ENCODE measurements at places on chromosomes 7 and 10. TPM values are rescaled to one million over a fixed set of nuclear protein-coding genes. Genes with fewer than 3 reads are reported as not detected.

DNA sequence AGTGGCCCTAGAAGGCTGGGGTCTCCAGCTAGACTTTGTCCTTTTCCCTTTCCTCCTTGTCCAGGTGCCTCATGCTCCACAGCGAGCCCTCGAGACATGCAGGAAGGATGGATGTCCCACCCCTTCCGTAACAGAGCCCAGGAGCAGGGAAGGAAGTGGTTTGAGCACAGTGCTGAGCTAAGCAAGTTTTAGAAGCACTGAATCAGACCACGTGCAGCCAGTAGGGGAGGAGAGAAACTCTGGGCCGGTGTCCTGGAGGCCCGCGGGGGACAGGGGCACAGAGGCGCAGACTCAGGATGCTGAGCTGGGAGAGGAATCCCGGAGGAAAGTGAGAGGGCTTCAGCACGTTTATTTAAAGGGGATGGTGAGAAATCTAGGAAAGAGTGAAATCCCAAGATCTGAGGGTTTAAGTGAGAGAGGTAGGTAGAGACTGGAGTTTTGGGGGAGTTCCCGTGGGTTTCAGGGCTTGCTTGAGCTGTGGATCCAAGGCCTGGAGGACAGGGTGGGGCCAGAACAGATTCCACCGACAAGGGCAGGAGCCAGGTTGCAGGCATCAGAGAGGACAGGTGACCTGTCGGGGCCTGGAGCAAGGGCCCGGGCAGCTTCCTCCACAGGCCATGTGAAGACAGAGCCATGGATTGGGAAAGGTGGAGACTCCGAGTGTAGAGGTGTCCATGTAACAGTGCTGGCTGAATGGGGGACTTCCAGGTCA lies 4.4 kb upstream of the IRF5 start:
- peak; percentile 44 for DNase-seq

DNA sequence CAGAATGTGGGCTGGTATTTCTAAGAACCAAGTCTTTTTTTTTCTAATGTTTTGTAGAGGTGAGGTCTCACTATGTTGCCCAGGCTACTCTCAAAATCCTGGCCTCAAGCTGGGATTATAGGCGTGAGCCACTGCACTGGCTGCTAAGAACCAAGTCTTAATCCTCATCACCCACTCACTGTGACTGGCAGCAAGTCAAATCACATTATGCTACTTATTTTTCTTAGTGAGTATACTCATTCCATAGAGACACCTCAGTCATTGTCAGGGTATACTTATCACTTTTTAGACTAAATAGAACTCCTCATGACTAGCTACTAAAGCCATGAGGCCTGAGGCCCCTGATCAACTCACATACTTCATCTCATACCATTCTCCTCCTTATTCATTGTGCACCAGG lies 116.1 kb downstream of the STRA8 start:
- no peak for DNase-seq

- DNase-seq, result no peak
Measured at GRCh38 chr10:48478469-48478868, 126.4 kb downstream of the ARHGAP22 start.

DNA sequence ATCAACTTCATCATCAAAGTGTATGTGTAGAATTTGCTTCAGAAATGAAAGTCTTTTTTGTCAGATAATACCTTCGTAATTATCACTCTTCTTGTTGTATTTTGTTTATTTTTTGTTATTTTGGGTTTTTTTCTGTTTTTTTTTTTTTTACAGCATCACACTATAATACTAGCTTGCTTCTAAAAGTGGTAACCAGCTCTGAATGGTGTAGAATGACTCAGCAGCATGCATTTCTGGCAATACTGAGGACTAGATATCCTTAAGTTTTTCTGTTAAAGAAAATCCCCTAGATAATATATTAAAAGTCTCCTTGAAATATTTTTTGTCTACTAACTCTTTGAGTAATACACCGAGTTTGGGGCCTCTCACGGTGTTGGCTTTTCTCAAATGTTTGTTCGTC lies 109.1 kb downstream of the LMBR1 start:
- DNase-seq, result no peak

ATG9B gene
- total RNA-seq, result 1.2 TPM

GRCh38 chr7:26684447-26684846 lies 179.9 kb downstream of the SKAP2 start:
- no peak for DNase-seq

- DNase-seq, result no peak
Measured at GRCh38 chr10:44053391-44053790, 331.5 kb downstream of the CXCL12 start.

DNA sequence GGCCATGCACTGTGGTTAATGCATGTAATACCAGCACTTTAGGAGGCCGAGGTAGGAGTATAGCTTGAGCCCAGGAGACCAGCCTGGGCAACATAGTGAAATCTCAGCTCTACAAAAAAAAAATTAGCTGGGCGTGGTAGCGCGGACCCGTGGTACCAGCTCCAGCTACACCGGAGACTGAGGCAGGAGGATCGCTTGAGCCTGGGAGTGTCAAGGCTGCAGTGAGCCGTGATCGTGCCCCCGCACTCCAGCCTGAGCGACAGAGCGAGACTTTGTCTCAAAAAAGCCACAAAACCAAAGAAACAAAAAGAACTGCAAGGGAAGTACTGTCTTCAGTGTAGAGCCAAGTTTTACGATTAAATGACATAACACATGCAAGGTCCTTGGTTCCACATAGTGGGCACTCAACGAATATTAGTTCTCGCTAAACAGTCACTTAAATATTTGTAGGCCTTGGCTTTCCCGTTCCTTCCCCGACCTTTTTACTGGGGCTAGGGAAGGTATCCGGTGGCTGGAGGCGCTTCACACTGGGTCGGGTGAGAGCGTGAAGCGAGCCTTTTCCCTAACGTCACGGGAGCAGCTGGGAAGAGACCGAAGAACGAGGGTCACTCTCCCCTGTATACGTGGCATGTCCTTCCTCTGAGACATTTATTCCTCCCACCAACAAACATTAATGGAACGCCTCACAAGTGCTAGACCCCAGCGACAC lies 993 bp upstream of the SND1 start:
- no peak for DNase-seq

GAD2 gene
- not detected for total RNA-seq

DNA sequence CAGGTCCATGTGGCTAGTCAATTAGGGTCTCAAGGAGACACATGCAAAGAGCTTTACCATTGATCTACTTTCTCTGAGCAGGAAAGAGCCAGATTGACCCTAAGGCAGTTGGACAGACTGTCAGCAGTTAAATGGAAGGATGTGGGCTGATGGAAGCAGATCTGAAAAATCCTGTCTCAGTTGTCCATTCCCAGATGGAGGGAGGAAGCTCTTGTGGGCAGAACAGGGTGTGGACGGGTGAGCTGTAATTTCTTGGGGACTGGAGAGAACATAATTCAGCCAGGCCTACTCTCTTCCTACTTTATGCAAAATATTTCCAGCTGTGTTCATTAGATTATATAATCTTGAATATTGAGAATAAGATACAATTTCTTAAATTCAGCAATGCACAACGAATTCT lies 163.6 kb downstream of the GNAT3 start:
- no peak for DNase-seq

DNA sequence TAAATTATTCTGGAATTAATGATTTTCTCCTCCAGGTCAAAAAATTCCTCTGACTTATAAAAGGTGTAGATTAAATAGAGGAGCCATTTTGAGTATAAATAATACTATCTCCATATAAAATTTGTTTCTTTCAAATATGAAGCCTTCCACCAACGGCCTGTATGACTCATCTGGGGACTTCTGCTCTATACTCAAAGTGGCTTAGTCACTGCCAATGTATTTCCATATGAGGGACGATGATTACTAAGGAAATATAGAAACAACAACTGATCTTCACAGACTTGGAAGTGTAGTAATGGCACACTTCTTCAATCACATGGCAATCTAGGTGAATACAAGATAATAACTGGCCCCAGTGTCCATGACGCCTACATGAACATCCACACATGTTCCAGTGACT lies 335.6 kb upstream of the HGF start:
- no peak for DNase-seq

RTKN2 gene
- 0.26 TPM for total RNA-seq

DNA sequence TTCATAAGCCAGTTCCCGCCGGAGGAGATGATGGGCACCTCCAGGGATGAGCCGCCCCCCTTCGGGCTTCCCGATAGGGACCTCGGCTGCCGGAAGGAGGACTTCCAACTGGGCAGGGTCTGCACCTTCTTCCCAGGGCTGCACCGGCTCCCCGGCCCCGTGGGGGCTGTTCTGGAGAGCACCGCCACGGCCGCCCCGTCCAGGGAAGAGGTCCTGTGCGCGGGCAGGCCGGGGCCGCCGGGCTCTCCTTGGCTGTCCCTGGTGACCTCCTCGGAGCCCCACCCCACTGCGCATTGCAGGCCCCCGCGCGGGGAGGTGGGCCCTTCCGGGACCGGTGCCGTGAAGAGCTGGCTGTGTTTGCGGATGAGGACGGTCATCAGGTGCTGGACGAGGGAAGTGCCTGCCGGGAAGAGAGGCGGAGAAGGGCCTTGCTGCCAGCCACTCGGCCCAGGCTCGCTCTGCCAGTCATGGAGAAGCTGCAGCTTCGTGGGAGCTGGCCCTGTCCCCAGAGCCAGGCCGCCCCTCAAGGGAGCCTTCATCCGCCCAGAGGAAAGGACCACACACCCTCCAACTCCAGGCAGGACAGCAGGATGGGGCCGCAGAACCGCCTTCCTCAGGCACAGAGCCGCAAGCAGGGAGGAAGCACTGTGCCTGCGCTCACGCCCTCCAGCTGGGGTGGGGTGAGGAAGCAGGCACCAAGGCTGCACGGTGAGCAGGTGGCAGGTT lies 144.4 kb downstream of the MAPK8 start:
- DNase-seq, result no peak

AMZ1 gene
- total RNA-seq, result 0.35 TPM

LBX1 gene
- not detected for total RNA-seq

BUD23 gene
- 57.6 TPM for total RNA-seq

SCIN gene
- total RNA-seq, result 10.6 TPM

DNA sequence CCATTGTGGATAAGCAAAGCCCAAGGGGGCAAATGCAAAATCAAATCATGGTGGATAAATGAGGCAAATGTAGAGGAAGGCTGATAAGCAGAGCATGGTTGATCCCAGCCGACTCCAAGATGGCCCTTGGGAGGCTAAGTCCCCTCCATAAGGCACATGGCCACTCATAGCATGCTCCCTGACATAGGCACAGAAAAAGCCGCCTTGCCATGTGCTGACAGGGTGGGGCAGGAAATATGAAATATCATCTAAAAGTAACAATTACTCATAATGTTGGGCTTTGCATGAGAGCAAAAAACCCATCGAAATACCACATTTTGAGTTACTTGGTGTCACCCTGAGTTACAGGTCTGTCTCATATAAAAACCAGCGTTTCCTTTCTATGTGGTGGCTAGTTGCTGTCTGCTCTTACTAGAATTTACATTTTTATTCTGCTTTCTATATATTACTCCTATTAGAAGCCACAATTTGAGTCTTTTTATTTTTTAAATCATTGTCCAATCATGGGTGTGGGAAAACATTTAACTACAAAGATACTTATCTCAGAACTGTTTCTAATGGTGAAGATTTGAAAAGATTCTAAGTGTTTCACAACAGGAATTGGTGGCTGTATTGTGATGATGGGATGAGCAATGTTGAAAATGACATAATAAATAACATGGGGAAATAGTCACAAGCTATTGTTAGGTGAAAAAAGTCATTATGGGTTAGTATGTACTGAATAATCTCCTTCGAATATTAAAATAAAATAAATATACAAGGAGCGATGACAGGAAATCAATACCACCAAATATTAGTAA lies 102.7 kb downstream of the CUBN start:
- DNase-seq, result no peak

DNA sequence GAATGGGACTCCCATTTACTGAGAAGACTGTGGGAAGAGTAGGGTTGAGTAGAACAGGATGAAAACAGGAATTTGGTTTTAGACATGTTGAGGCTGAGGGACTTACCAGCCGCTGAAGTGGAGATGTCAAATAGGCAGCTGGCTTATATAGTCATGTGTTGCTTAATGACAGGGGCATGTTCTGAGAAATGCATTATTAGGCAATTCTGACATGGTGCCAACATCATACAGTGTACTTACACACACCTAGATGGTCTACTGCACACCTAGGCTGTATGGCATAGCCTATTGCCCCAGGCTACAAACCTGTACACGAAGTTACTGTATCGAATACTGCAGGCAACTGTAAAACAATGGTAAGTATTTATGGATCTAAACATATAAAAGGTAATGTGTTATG lies 17.5 kb downstream of the ARL3 start:
- DNase-seq, result no peak

AMPH gene
- total RNA-seq, result 4.9 TPM

GRCh38 chr7:134842886-134843430 lies 63.5 kb downstream of the CALD1 start:
- no peak for DNase-seq

VGF gene
- 0.29 TPM for total RNA-seq

DNA sequence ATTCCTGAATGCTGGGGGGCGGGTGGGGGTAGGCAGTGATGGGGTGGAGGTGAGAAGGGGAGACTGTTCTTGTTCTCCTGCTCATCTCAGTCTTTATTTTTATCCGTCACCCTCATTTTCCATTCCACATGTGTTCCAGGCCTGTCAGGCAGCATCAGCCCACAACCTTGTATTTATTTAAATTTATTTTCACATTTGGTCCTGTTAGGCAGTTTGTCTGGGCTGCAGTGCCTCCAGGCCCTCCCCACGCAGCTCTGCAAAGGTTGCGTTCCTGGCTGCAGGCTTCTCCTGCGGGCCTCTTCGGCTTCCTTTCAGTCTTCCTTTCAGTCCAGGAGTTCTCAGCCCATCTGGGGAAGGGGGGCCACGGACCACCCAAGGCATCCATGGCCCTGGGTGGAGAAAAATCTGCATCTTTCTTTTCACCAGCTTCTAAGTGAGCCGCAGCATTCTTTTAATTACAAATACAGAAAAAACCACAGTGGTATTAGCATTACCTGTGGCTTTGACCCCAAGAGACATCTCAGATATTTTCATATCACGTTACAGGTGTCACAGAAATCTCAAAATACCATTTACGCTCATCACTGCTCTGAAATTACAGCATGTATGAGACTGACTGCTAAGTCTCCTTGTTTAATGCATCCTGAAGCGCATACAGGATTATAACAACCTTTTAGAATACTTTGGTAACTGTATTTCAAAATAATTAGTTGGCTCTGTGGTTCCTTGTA lies 94.0 kb downstream of the C10orf105 start:
- DNase-seq, result no peak

DNA sequence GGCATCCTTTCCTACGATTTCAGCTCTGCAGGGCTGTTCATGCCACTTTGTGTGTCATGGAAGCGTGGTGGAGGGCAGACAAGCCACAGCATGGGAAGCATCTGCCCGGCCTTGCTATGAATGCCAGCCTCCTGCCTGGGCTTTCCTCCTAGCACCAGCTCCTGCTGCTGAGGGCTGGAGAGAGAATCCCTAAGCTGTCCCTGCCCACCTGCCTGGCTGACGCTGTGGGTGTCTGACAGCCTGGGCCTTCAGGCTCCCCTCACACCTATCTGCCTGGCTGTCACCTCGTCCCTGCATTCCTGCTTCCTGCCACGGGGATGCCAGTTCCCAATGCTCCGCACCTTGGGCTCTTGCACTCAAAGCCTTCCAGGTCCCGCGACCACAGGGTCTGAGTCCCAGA lies 606.5 kb upstream of the MGMT start:
- DNase-seq, result peak; percentile 6

SPACDR gene
- 1.2 TPM for total RNA-seq

ADCY1 gene
- total RNA-seq, result 1.5 TPM

- no peak for DNase-seq
Measured at GRCh38 chr7:31979690-31980330, 90.4 kb downstream of the PDE1C start.

GRCh38 chr10:31526681-31527080 lies 207.7 kb downstream of the ZEB1 start:
- DNase-seq, result no peak

ATP6V0E2 gene
- total RNA-seq, result 47.0 TPM

Measured in mucosa of gallbladder (tissue), 1 donor.